ENCODE measurements at places on chromosomes 4 and X.
A peak's percentile ranks its signal among the peaks of the same experiment; 100 is the strongest.

- DNase-seq = no peak
These were observed 89.7 kb downstream of the COL4A6 start for GRCh38 chrX:108348525-108348924.

DNA sequence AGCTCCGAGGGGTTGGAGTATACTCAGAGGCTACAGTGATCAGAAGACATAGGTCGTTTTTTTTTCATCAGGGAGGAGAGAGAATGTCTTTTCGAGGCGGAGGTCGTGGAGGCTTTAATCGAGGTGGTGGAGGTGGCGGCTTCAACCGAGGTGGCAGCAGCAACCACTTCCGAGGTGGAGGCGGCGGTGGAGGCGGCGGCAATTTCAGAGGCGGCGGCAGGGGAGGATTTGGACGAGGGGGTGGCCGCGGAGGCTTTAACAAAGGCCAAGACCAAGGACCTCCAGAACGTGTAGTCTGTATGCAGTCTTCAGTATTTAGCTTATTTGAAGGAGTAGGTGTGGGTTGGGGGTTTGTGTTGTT is 500 bp downstream of the GAR1 start:
- no peak for DNase-seq

GRCh38 chr4:86856896-86857295 is 7.7 kb upstream of the SLC10A6 start:
- DNase-seq = no peak

DNA sequence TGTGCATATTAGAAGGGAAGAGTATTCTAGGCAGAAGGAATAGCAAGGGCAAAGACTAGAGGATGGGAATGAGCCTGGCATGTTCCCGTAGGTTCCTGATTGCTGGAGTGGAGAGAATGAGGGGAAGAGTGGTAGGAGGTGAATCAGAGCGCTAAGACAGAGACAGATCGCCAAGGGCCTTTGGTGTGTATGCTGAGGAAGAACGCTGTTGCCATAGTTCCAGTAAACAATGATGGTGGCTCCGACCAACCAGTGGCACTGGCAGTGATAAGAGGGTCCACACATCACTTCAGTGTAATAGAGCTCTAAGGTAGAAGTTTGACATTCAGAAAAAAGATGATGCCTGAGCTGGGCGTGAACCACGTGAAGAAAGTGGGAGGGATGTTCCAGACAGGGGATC is 966 bp downstream of the TBC1D25 start:
- DNase-seq = no peak

DNA sequence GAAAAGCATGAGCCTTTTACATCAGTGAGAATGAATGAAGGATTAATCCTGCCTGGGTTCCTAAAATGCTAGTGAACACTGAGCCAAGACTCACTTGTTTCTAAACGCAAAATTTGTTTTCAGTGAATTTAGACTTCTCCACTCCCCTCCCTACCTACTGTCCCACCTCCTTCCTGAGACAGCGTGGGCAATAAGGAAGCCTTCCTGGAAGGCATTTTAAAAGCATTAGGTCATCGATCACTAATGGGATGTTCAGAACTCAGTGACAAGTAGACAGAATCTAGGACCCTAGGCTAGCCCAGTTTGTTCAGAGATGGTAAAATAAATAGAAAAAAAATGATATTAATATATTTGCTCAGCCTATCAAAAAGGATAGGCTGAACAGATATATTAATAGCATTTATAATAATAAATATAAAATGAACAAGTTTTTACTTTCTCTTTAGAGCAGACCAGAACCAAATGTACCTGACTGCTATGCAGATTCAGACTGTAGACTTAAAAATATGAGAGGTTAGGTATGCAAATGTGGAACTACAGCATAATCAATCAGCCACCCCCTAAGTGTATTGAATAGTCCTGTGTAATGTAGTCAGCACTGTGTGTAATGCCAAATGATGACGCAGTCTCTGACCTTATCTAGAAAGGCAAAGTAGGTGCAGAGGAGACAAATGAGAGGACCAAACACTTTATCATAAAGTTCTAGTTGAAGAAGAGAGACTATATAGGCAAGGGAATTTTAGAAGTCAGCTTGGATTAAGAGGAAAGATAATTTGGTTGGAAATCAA is 331.1 kb downstream of the GPAT3 start:
- peak; percentile 70 for DNase-seq

DNA sequence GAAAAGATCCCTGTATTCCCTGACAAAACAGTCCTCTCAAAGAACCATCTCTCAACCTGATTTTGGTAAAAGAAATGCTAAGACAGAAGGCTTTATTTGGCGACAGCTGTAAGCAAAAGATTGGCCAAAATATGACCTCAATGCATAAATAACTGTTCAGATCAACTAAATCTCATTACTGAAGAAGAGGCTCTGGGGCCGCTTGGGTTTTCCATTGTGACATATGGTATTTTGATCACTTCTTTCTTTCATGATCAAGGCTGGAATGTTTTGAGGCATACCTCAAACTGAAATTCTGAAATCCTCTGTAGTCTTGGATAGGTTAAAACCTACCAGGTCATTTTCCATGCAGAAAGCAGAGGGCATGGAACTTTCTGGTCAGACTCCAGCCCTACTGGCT is 106.3 kb downstream of the C4orf51 start:
- DNase-seq = no peak

GRCh38 chrX:132488180-132488705 is 595 bp downstream of the MBNL3 start:
- peak; percentile 19 for DNase-seq

- no peak for DNase-seq
These were observed 510.5 kb upstream of the AGA start for GRCh38 chr4:177952723-177953122.

DNA sequence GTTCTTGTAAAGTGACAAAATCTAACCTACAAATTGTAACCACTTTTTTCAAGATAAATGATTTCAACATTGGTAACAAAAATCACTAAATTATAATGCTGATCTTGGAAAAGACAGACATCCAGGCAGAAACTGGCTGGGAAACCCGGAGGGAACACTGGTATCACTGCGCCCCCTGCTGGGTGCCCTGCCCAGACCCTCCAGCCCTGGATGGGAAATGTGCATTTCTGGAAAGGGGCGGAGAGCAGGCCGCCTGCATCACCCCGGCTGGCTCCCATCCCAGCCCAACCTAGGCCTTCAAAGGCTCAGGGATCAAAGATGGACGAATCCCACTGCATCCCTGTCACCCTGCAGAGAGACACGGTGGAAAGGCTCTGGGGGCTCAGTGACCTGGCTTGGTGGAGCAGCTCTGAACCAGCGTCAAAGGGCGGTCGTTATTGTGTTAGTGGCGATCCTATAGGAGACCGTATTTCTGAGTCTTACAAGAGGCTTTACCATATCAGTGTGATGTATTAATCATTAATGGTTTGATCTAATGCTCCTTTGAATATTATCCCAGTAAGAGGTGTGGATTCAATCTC is 37.3 kb downstream of the ACOX3 start:
- peak; percentile 83 for DNase-seq

- DNase-seq = no peak
These were observed 136.2 kb upstream of the RPL34 start for GRCh38 chr4:108484187-108484586.

DNA sequence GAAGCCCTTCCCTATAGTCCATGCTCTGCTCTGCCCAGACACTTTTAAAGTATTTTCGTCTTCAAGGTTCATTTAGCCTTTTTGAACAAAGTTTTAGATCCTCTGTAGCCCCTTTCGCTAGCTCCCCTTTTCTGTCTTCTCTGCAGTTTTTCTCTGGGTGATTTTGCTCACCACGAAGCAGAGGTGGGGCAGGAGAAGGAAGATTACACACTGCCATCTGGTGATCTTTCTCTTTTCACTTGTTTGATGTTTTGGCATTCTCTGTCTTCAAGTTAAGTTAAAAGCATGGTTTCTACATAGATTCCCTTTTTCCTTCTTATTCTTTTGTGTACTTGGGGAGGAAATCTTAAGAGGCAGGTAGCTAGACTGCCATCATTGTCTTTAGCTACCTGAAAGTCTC is 43.9 kb downstream of the CC2D2A start:
- peak; percentile 40 for DNase-seq

GRCh38 chrX:19879735-19880378 is 7.5 kb downstream of the SH3KBP1 start:
- no peak for DNase-seq

DNA sequence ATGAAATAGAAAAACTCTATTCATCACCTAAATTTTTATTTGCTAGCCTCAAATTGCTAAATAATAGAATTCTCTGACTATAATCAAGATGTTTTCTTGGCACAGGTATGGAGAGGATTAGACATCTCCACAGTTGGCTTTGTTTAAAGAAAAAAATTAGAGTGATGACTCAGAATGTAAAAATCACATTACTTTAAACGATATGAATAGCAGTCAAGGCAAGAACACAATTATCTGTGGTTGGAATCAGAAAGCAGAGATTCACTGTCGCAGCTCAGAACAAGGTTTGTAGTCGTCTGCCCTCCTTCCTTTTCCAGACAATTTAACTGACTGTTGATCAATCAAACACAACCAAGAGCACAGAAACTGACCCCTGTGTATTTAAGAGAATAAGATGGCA is 32.2 kb upstream of the CCKAR start:
- no peak for DNase-seq

DNA sequence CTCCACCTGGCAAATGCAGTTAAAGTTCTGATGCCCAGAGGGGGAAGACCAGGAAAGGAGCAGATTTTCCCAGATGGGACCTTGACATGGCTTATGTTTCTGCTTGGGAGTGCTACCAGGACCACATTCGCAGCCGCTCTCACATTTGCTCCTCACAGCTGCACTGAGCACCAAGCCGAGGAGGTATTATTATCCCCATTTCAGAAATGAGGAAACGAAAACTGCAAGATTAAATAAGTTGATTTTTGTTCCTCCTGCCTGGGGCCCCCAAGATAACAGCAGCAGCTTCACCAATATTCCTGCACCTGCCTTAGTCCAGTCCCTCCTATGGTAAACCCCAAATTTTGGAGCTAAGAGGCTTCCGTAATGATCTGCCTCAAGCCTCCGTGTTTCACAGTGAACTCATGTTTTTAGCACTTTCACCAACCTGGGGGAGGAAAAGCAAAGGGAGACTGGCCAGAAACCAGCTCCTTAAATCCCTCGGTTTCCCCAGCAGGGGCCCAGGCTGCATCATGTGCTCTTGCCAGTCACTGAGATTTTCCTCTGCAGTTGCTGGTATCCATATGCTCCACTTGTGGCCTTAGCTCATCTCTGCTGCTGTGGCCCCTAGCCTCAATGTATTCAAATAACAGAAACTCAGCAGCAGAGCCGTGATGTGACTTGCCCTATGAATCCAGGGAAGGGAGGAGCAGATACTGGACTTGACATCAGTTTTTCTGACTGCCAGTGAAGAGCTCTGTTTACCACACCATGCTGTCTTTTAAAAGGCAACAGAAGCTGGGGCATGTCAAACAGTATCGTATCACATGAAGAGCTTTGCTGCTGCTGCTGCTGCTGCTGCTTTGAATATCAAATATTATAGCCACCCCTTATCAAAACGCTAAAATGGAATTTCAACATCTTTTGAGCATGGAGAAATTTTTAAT is 95.5 kb upstream of the KLHL13 start:
- no peak for DNase-seq

GRCh38 chr4:125266901-125267604 is 47.7 kb upstream of the FAT4 start:
- peak; percentile 51 for DNase-seq

DNA sequence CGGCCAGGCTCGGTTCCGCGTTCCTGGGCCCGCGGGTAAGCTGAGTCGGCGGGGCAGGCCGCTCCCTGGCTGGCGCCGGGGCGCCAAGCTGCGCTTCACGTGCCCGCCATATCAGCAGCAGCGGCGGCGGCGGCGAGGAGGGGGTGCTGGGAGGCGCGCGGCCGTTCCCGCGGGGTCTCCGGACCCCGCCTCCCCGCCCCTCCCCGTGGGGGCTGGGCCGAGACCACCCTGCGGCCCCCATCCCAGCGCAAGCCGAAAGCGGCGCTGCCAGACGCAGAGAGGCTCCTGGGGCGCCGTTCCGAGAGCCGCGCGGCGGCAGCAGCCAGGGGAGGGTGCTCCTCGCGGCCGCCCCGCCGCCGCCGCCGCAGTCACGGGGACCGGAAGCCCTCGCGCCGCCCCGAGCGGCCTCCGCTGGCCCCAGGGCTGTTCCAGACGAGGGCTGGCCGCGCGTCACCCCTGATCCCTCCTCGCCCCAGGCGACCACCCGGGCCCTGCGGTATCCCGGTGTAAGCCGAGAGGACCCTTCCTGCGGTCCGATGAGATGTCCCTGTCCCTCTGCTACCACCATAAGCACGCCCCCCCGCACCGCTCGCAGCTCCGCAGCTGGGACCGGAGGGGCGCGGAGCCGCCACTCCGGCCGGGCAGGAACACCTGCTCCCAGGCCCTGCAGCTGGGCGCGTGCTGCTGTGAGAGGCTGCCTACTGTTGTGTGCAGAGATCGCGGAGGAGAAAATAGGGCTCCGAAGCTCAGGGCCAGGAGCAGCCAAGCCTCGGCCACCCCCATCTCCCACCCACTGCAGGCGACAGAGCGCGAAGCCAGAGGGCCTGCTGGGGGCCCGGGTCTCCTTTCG is 7.5 kb upstream of the BCOR start:
- DNase-seq = peak; percentile 51

- no peak for DNase-seq
These were observed 28.9 kb downstream of the STARD8 start for GRCh38 chrX:68676335-68676734.

DNA sequence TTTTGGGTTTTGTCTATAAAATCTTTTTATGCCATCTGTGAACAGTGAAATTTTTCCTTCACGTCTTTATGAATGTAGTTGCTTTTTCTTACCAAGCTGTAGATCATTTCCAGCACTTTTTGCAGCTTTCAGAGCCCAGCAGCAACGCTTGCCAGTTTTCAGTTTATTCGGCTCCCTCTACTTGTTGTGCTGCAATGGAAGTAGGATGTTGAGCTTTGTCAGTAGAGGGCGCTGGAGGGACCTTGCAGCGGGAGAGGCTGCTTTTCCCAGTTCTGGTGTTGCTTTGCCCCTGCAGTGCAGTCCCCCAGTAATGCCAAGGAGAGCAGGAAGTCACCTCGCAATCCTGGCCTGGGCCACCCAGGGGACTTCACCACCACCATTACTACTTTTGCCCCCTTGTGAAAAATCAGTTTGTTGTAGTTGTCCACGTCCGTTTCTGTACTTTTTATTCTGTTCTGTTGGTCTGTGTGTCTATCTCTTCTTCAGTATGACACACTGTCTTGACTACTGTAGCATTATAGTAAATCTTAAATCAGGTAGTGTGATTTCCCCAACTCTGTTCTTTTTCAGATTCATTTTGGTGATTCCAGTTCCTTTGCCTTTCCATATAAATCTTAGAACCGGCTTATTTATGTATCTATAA is 21.8 kb downstream of the CMC4 start:
- peak; percentile 66 for DNase-seq

DNA sequence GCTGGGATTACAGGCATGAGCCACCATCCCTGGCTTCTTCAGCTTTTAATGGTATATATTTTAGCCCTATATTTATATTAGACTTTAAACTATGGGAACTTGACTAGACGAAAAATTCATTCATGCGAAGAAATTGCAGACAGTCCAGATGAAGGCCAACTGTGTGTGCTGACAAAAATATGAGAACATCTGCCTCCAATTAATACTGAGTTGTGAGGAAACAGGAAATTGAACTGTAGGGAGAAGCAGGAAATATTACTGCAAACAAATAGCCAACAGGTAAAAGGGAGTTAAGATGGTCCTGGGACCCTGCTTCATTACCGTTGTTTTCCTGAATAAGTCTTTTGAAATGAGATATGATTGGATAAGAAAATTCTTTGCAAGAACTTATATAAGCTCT is 26.3 kb downstream of the MGARP start:
- DNase-seq = peak; percentile 45

GRCh38 chr4:164169591-164169990 is 584.3 kb upstream of the SMIM31 start:
- DNase-seq = peak; percentile 78
